ENCODE measurements at places on chromosomes 3 and 15. TPM values are rescaled to one million over a fixed set of nuclear protein-coding genes. Genes with fewer than 3 reads are reported as not detected.

The GOLGA8S gene
- 0.29 TPM for total RNA-seq

The THSD4 gene
- total RNA-seq, result 71.2 TPM

The BBS4 gene
- total RNA-seq, result 16.1 TPM

The FETUB gene
- not detected for total RNA-seq

The GOLGA6L7 gene
- total RNA-seq, result not detected

The SMAD6 gene
- total RNA-seq, result 50.5 TPM

The IL17RC gene
- total RNA-seq, result 33.3 TPM

The CFAP92 gene
- total RNA-seq, result 3.3 TPM

The NFKBIZ gene
- 190 TPM for total RNA-seq

The LTF gene
- total RNA-seq, result 0.83 TPM

The TIGIT gene
- total RNA-seq, result 0.40 TPM

The IL12A gene
- 0.14 TPM for total RNA-seq

The MNS1 gene
- total RNA-seq, result 2.2 TPM

- DNase-seq, result no peak
Observed at GRCh38 chr3:16999161-16999560, 114.4 kb downstream of the PLCL2 start.

GRCh38 chr3:127646501-127647046, 17.6 kb downstream of the PODXL2 start:
- no peak for DNase-seq

DNA sequence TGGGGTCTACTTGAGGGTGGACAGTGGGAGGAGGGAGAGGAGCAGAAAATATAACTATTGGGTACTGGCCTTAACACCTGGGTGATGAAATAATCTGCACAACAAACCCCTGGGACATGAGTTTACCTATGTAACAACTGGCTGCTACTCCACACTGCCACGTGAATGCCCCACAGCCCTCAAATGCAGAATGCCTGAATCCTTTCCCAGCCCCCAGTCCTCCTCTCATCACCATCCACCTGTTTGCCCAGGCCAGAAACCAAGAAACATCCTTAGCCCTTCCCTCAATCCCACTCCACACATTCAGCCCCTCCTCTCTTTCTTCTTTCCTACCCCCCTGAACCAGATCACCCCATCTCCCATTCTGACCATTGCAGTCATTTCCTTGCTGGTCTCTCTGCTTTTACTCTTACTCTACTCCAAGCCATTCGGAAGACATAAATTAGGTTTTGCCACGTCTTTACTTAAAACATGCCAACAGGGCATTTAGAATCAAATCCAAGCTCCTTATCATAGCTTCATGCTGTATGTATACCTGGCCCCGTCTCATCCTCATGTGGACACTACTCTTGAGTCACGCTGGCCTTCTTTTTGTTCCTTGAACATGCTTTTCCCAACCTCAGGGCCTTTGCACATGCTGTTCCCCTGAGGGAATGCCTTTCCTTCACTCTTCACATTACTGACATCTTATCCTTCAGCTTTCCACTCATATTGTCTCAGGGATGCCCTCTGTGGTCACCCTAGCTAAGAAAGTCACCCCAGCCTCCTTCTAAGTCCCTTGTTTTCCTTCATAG, 137.5 kb upstream of the ABHD17C start:
- no peak for DNase-seq

- peak; percentile 13 for DNase-seq
Observed at GRCh38 chr3:180680097-180680430, 775 bp upstream of the CCDC39 start.

GRCh38 chr3:40550167-40550566, 25.4 kb downstream of the ZNF621 start:
- DNase-seq, result no peak

- DNase-seq, result no peak
Observed at GRCh38 chr15:72005483-72005882, 112.5 kb downstream of the MYO9A start.

- DNase-seq, result no peak
Observed at GRCh38 chr3:74415731-74416130, 198.7 kb downstream of the CNTN3 start.

GRCh38 chr3:16311960-16312451, 47.0 kb downstream of the OXNAD1 start:
- DNase-seq, result no peak

GRCh38 chr3:196159952-196160804, 51.0 kb downstream of the ZDHHC19 start:
- DNase-seq, result peak; percentile 35

DNA sequence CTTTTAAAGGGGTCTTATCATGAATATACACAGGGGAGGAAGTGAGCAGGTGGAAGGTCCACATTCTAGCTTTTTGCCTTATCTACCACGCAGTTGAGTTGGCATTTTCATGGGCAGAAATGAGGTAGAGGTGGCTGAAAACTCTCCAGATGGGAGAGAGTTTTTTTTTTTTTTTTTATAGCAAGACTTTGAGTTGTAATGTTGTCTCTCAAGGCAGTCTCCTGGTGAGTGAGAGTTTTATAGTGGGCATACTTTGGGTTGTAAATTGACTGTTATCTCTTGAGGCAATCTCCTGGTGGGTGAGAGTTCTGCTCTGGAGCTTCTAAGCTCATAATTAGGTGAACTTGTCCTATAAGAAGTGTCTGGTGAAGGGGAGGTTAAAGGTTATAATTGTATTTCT, 191.7 kb upstream of the NAALADL2 start:
- no peak for DNase-seq

- no peak for DNase-seq
Observed at GRCh38 chr3:56858331-56858730, 56.6 kb upstream of the ARHGEF3 start.

GRCh38 chr15:27595211-27595610, 503.9 kb downstream of the OCA2 start:
- DNase-seq, result no peak

DNA sequence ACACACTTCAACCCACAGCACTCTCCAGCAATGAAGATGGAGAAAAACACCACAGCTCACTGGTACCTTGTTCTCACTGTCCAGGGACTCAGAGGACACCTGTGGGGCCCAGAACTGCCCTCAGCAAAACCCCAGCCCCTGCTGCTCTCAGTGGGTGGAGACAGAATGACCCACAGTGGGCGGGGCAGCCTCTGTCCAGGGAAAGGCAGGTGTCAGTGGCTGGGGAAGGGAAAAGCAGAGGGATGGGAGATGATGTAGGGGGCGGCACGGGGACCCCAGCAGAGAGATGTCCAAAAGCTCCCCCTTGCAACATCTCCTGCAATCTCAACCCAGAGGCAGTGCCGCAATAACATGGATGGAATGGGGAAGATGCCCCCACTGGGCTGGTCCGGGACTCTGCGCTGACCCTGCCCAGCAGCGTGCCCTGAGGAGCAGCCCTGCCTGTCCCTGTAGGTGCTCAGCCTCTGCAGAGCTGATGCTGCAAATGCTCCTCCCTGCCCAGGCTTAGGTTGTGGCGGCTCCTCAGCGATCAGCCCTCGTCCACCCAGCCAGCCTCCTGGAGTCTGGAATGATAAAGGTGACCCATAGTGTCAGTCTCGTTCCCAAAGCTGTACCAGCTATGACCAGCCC, 193.9 kb downstream of the XXYLT1 start:
- no peak for DNase-seq

- peak; percentile 53 for DNase-seq
Observed at GRCh38 chr3:187669675-187670504, at the start of gene SST. SST (minus strand) TSS chr3:187670394; CDS start chr3:187670291, 103 bp downstream.

GRCh38 chr3:59451800-59452746, 402.2 kb upstream of the CFAP20DC start:
- DNase-seq, result no peak

Measured in mucosa of gallbladder (tissue), 1 donor.